ENCODE measurements at places on chromosomes 6 and 20. TPM values are rescaled to one million over a fixed set of nuclear protein-coding genes. Genes with fewer than 3 reads are reported as not detected.

Gene DLL1
- total RNA-seq, result 5.3 TPM

Gene SLC22A2
- not detected for total RNA-seq

Gene BACH2
- total RNA-seq, result 3.3 TPM

Gene PARD6B
- total RNA-seq, result 41.3 TPM

Gene GTSF1L
- total RNA-seq, result not detected

Gene SCUBE3
- total RNA-seq, result 0.05 TPM

Gene DZANK1
- total RNA-seq, result 1.7 TPM

Gene FAM184A
- total RNA-seq, result 2.4 TPM

Gene SIM1
- not detected for total RNA-seq

Gene BHLHE23
- not detected for total RNA-seq

Gene PPP1R16B
- 0.52 TPM for total RNA-seq

Gene LGSN
- total RNA-seq, result 0.30 TPM

Gene C6orf52
- total RNA-seq, result 3.9 TPM
